Cardiac septum (tissue), 1 donor: ENCODE measurements at places on chromosomes 2 and 18. TPM values are rescaled to one million over a fixed set of nuclear protein-coding genes. Genes with fewer than 3 reads are reported as not detected.

Gene MAL
- 8.3 TPM for total RNA-seq

Gene SRD5A2
- not detected for total RNA-seq

Gene C18orf63
- not detected for total RNA-seq

Gene IGFBP5
- 191 TPM for total RNA-seq

Gene IL18RAP
- 0.70 TPM for total RNA-seq

Gene DES
- total RNA-seq, result 21,230 TPM

Gene ITM2C
- total RNA-seq, result 18.4 TPM

Gene NEMP2
- 3.6 TPM for total RNA-seq

Gene CNDP1
- not detected for total RNA-seq
